ENCODE measurements at places on chromosomes 16 and 17.

DNA sequence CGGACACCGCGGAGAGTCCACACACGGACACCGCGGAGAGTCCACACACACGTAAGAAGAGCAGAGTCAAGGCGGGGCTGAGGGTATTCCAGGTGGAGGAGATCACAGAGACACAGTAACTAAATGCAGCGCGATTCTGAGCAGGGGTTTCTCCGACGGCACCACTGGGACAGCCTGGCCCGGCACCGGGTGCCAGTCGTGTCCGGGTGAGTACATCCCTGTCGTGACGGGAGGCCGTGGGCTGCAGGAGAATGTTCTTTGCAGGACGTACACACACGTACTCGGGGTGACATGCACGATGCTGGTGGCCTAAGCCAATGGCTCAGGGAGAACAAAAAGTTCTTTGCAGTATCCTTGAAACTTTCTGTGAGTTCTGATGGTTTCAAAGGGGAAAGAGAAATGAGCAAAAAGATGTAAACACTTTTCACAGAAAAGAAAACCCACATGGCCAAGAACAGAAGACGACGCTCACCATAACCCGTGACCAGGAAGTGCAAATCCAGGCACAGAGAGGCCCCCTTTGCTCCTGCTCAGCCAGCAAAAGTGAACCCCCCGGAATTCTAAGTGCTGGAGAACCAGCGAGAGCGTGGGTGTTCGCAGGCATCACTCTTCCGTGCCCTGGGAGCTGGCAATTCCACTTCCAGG is 53.7 kb upstream of the METRNL start:
- DNase-seq = no peak

- no peak for DNase-seq
Observed at GRCh38 chr16:27784351-27785306, 234.7 kb downstream of the KATNIP start.

DNA sequence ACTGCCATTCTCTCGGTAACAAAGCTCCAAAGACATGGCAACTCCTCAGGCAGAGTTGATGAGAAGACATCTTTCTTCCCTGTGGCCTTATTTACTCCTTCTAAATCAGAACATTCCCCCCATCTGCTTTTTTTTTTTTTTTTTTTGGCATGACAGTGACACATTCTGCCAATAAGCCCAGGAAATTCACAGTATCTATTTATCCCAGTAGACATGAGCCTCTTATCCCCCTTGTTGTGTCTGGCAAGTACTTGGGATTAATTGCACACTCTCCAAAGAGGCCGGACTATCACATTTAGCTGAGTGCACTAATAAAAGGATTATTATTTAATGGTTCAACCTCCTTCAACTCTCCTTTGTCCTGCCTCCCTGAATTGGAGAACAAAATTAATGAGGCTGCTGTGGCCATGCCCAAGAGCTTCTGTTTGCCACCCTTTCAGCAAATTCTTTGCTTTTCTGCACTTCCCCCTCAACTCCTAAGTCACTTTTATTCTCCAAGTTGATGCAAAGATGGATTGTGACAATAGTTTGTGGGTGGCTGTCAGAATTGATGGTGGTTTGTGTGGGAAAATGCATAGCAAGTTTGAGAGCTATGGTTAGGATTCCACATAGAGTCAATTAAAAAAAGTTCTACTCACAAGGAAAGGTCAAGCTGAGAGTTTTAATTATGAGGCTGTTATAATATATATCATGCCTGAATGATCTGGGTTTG is 47.2 kb downstream of the GPR139 start:
- no peak for DNase-seq

DNA sequence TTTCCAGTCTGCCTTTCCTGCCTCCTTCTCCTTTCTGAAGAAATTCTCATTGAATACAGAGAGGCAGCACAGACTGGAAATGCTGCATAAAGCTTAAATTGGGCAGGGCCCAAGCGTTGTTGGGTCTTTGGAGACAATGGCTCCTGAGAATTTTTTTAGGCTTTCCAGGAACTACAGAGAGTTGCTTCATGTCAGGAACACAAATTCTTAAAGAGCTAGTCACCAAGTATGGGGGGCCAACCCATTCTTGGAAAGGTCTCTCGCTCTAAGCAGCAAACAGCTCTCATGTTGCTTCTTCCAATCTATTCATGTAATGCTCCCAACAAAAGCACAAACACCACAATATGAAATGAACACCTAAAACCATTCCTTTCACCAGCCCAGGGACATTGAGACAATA is 6.9 kb downstream of the HNF1B start:
- no peak for DNase-seq

GRCh38 chr17:46061435-46061834 is 62.4 kb downstream of the STH start:
- DNase-seq = no peak

DNA sequence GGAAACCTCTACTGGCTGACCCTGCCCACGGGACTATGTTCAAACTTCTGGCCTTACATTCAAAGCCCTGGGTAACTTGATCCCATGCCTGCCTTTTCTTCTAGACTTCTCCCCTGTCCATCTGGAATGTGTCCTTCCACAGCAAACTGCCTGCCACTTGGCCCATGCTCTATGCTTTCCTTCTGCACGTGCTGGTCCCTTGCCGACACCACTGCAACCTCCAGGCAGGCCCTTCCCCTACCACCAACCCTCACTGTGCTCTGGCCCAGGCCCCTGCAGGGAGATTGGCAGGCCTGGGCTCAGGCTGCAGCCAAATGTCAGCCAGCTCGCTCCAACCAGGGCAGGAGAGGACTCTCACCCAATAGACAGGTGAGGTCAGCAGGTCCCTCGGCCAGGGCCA is 11.0 kb downstream of the HSD11B2 start:
- no peak for DNase-seq

- DNase-seq = no peak
Observed at GRCh38 chr16:51557670-51558069, 406.6 kb upstream of the SALL1 start.

DNA sequence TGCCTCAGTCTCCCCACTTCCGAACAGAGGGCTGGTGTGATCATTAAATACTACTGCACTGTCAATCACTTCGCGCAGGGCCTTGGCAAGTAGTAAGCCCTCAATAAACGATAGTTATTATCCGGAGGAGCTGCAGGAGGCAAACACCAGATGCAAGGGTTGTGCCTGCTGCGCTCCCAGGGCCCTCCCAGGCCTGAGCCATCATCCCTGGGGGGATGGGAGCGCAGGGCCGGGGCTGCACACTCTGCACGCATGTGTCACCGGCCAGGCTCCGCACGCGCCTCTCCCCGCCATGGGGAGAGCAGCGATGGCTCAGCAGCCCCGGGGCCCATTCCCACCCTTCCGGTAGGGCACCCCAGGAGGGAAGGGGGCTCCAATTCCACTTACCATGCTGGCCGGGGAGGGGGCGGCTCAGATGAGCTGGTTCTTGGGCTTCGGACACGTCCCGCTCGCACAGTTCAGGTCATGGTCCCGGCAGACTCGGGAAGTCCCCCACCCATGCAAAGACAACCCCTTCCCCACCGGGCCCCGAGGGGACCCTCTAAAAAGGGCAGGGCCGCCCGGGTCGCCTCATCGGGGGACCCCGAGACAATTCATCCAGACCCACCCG is 681 bp downstream of the XPO6 start:
- peak; percentile 86 for DNase-seq

DNA sequence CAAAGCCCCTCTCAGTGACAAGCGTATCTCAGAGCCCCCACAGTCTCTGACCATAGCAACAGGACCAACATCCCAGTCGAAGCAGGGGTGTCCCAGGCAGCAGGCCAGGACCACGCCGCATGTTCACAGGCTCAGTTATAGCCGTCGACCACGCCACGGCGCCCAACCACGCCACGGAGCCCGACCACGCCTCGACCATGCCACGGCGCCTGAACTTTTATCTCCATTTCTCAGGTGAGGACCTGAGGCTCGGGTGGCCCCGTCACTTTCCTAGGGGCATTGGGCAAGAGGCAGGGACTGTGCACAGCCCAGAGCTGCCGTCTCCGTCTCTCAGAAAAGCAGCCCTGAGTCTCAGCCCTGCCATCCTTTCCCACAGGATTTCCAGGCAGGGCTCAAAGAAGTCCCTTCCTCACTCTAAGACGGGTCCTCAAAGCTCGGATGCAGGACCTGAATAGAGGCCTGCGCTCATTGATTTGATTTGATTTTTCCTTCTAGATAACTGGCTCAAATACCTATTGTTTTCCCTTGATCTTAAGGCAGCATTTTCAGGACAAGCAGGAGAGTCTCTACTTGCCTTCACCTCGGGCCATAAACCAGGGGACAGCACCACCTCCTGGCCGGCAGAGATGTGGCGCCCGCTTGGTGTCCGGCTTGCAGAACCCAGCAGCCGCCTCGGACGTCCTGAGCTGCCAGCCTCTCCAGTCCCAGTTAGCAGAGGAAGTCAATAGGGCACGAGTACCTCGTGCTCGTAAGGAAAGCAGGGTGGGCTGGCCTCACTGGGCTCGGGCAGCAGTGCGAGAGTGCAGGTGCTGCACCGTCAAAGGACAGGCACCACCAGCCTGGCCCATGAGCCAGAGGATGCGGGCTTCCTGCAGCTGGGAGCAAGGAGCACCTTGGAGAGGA is 38.8 kb downstream of the C16orf95 start:
- DNase-seq = peak; percentile 81

DNA sequence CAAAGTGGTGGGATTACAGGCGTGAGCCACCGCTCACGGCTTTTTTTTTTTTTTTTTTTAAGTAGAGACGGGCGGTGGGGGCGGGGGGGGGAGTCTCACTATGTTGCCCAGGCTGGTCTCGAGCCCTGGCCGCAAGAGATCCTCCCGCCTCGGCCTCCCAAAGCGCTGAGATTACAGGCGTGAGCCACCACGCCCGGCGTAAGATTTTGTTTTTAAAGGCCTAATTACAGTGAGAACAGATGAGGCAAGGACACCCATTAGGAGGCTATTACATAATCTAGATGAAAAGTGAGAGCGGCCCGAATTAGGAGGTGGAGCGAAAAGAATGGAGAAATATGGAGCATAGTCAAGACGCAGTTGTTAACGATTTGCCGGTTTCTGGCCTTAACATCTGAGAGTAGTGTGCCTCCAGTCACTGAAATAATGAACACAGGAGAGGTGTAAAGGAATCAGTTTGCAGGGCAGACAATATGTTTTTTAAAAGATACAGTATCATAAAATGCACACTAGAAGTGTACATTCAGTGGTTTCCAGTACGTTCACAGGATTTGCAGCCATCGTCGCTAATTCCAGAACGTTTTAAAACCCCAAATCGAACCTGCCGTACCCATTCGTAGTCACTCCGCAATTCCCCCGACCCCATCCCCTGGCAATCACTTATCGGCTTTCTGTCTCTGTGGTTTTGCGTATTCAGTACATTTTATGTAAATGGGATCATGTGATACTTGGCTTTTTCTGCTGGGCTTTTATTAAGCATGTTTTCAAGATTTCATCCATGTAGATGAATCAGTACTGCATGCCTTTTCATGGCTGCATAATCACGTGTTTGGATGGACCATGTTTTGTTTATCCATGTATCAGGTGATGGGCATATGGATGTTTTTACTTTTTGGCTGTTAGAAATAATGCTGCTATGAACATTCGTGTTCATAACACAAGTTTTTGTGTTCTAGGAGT is 1.4 kb upstream of the SLX4 start:
- no peak for DNase-seq

DNA sequence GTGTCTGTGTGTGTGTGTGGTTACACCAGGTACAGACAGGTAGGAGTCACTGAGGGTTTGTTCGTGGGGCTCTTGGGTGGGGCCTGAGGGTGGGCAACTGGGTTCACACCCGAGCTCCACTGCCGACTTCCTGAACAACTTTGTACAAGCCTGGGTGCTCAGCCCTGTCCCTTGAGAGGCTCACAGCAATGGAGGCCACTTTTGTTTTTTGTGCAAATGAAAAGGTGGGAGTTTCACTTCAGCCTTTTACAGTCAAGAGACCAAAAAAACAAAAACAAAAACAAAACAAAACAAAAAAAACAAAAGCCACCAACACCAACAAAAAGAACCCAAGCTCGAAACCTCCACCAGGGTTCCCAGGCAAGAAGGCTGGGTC is 2.4 kb downstream of the RHBDF2 start:
- DNase-seq = no peak

DNA sequence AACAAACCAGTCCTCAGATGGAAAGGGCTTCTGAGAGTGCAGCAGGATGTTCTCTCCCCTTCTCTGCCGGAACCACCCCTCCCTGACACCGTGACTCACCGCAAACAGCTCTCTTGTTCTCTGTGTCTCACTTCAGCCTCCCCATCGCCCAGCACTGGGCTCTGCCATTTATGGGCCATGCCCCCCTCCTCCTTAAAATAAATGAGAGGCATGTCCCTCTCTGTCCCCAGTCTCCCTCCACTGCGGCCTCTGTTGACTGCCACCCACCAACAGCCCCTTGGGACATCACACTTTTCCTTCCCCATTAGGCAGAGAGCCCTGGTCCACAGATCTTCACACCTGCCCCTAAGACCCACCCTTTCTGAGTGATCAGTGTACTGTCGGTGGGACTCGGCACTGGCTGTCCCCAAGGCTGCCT is 6.3 kb downstream of the CCDC102A start:
- peak; percentile 82 for DNase-seq

DNA sequence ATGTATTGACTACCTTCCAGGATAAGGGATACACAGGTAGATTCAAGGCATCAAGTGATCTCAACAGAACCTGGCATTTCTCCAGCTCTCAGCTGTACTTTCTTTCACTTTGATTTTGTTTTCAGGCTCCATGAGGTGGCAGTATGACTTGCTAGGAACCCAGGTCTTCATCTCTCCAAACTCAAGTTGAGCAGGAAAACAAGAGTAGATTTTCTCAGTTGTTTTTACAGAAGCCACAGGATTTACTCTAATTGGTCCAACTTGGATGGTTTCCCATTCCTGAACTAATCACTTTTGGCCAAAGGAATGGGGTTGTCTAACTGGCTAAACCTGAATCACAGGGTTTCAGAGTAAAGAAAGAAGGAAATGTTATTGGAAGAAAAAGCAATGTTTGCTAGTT is 146.6 kb downstream of the TRIM37 start:
- no peak for DNase-seq

DNA sequence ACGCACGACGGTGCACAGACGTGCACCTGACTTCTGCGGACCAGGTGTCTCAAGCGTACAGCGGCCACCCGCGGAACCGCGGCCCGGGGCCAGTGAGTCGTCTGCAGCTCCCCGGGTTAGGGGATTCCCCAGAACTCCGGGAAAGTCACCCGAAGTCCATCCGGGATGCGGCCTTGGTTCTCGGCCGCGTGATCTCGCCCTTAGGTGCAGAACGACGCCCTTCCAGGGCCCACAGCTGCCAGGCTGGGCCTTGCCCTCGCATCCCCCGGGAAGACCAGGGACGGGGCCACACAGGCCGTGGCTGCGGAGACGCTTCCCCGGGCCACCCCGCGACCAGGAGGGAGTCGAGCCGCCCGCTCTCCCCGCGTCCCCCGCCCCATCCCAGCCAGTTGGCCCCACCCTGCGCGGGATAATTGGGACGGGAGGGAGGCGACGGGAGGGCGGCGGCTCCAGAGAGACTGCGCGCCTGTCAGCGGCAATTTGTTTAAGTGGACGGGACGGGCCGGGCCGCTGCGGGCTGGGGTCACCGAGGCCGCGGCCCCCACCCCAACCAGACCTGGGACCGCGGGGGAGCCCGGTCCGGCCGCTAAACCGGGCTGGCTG is 3.6 kb upstream of the TBX2 start:
- DNase-seq = no peak

DNA sequence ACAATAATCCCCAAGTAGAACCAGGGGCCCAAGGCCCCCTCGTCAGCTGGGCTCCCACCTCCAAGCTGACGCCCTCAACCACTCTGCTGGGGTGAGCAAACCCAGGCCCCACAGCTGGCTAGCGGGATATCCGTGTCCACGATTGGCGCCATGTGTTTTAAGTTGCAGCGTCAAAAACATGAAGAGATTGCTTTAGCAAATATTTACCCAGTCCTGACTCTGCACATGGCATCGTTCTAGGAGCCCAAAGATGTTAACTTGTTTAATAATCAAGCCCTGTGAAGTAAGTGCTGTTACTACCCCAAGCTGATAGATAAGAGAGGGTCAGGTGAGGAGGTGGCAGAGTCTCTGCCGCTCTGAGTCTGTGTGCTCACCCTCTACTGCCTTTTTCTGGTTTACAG is 344 bp upstream of the SEPTIN12 start:
- DNase-seq = no peak
